HL-60 (cell line): ENCODE measurements at places on chromosomes 16 and 17.

GRCh38 chr17:6035801-6036394, 34.3 kb upstream of the WSCD1 start:
- no peak for DNase-seq

DNA sequence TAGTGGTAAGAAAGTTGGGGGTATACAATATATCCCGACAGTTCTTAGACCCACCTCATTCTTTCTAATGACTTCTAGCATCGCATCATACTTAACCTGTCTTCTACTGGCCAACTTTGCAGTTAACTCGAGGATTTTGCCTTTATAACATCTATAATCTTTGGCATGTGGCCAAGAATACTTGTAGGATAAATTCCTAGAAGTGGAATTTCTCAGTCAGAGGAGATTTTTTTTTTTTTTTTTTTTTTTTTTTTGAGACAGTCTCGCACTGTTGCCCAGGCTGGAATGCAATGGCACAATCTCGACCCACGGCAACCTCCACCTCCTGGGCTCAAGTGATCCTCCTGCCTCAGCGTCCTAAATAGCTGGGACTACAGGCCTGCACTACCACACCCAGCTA, 253.5 kb downstream of the MRTFB start:
- DNase-seq, result no peak

- no peak for DNase-seq
These were observed 13.1 kb downstream of the CNGB1 start for GRCh38 chr16:57957673-57958392.

DNA sequence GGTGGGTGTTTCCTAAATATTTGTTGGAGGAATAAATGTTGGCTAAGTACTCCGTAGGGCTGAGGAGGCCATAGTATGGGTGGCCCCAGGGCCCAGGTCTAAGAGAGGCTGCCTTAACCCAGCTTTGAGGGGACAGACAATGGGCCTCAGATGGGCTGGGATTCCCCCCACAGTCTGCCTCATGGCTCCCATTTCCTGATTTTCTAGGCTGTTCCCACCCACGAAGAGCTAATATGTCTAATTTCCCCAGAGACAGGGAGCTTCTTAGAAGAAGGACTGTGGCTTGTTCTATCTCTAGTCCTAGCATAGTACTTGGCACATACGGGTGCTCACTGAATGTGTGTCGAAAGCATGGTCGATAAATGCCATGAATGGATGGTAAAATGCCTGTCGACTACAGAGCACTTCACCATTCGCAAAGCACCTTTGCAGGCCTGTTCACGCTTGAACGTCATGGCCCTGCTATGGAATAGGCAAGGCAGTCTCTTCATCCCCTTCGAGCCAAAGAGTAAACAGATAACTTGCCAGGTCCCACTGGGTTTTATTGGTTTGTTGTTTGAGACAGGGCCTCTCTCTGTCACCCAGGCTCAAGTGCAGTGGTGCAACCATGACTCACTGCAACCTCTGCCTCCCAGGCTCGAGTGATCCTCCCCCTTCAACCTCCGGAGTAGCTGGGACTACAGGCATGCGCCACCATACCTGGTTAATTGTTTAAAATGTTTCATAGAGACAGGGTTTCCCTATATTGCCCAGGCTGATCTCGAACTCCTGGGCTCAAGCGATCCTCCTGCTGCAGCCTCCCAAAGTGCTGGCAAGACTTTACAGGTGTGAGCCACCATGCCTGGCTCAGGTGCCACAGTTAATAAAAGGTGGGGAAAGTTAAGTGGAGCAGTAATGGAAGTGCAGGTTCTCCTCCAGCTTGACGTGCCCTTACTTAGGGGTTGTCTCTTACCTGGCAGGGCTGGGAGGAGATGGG, 9.7 kb downstream of the CHAD start:
- no peak for DNase-seq

GRCh38 chr17:35359398-35359797, 14.0 kb downstream of the SLFN11 start:
- no peak for DNase-seq

GRCh38 chr16:63744077-63744874, 1377.6 kb downstream of the CDH11 start:
- no peak for DNase-seq

- no peak for DNase-seq
These were observed 33.7 kb upstream of the RPH3AL start for GRCh38 chr17:386141-386876.

DNA sequence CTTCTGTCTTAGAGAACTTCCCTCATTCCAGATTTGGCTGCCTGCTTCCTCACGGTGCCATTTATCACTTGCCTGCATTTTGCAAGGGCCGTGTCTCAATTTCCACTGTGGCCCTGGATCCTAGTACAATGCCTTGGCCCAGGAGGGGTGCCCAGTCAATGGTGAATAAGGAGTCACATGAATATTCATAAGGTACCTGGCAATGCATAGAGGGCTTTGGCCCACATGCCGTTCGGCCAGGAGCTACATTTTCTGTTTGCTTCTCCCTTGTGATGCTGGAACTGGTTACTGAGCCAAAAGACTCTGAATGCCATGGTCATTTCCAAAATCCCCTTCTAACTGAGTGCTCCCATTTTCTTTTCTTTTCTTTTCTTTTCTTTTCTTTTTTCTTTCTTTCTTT, 4.8 kb upstream of the PIRT start:
- no peak for DNase-seq

- no peak for DNase-seq
These were observed 355.8 kb downstream of the SNX29 start for GRCh38 chr16:12332167-12332952.

DNA sequence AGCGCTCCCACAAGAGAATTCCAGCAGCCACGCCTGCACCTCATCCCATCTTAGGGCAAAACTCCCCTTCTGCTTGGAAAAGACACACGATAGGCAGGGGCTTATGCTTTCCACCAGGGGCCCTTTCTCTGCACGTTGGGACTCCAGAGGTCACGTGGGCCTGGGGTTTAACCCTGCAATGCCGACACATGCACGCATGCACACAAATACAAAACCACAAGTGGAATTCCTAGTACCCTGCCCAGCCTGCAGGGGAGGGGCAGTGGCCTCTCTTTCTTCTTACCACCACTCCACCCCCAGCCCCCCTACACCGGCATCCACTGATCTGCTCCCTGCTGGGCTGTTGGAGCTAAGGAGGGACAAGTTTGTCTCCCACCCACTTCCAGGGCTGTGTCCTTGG, 16.8 kb upstream of the CCDC182 start:
- DNase-seq, result no peak

DNA sequence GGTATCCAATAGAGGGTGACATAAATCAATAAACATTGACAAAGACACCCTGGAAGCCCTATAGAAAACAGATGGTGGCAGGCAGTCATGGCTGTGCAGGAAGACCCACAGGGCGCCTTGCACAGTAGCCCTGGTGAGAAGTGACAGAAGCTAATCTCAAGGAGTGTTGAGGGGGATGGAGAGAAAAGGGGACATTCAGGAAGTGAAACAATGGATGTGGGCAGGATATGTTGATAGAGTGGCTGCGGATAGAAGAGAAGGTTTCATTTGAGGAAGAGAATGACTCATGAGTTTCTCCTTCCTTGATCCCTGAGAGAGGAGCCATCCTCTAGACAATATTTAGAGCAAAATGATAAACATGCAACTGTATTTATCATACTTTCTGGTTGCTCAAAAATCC, 468.8 kb upstream of the HSBP1 start:
- no peak for DNase-seq

DNA sequence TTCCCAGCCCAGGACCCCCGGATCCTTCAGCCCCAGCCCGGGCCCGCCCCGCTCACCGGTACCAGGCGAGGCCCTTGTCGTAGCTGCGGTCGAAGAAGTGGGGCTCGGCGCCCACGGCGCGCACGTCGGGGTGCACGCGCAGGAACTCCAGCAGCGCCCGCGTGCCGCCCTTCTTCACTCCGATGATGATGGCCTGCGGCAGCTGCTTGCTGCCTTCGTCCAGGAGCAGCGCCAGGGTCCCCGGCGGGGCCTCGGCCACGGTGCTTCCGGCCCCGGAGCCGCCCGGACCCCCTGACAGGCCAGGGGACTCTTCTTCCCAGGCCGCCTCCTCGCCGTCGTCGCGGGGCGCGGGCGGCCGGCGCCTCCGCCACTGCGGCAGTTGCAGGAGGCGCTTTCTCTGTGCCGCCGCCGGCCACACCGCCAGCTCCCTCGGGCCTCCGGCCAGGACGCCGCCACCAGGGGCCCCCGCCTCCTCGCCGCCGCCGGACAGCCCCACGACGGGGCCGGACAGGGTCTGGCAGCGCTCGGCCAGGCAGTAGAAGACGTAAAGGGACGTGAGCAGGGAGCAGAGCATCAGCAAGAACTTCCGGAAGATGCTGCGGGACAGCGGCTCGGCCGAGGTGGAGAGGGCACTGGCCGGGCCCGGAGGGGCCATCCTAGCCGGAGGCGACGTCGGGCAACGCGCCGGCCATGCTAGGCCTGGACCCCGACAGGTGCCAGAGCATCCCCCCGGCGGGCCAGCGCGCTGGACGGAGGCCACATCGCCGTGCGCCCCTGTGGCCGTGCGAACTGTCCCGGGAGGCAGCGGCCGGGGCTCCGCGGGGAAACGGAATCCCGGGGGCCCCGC, 1.0 kb downstream of the HS3ST3A1 start:
- no peak for DNase-seq

GRCh38 chr17:40551879-40552768, 13.1 kb downstream of the CCR7 start:
- DNase-seq, result no peak

DNA sequence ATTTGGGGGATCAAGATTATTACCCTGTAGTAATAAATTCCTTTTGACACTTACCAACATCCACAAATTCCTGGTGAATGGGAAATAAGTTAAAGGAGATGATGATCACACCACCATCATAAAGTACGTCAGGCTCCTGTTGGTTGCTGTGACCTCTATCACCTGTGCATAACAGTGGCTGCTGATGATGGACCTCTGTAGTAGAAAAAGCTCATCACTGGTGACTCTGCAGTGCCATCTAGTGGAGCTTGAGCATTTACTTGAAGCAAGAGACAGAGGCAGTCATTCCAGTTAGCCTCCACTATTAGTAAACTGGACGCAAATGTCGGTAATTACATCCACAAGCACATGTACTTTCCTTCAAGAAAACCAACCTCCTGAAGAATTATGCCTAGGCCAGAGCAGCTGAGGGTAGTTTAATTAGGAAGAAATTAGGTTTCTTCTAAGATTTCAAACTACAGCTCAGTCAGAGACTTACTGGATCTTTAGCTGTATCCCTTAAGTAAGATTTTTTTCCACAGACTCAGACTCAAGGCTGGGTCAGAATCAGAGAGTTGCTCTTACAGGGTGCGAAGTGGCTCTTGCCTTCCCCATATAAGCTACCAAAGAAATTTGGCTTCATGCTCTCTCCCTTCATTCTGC, 39.3 kb downstream of the CYB561 start:
- peak; percentile 79 for DNase-seq

GRCh38 chr16:84495506-84495905, 9.0 kb downstream of the MEAK7 start:
- no peak for DNase-seq

- no peak for DNase-seq
These were observed 26.7 kb upstream of the GPATCH8 start for GRCh38 chr17:44529864-44530263.

DNA sequence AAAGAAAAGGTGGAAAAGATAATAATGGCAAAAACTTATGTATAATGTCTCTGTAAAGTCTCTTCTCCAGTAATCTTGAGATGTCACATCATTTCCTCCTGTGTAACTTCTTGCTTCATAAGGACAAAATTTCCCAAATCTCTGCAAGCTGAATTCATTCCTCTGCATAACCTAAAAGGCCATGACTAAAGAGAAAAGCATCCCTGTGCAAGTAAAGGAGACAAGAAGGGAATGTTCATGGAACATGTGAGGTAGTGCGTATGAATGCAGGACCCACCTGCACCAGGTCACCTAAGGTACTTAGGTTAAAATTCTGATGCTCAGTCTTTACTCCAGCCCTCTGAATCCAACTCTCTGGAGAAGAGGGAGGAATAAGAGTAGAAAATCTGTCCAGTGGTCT, 46.9 kb upstream of the NLK start:
- no peak for DNase-seq

DNA sequence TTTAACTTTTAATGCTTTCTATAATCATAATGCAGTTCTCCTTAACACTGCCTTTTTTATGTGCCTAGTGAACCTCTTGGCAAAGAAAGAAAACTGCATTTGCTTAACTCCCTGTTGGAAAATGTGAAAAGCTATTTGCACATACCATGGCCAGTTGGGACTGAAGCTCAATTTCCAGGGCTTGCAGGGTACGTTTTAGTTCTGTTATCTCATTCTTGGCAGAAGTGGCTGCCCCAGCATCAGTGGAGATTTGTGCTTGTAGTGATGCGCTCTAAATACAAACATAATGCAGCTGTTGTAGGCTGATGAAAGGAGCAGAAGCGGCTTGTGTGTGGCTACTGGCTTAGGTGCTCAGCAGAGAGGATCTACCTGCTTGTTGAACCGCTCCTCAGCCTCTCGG, 3.7 kb downstream of the KRT24 start:
- DNase-seq, result no peak

- DNase-seq, result no peak
These were observed 165.3 kb downstream of the SDK2 start for GRCh38 chr17:73478768-73479424.

DNA sequence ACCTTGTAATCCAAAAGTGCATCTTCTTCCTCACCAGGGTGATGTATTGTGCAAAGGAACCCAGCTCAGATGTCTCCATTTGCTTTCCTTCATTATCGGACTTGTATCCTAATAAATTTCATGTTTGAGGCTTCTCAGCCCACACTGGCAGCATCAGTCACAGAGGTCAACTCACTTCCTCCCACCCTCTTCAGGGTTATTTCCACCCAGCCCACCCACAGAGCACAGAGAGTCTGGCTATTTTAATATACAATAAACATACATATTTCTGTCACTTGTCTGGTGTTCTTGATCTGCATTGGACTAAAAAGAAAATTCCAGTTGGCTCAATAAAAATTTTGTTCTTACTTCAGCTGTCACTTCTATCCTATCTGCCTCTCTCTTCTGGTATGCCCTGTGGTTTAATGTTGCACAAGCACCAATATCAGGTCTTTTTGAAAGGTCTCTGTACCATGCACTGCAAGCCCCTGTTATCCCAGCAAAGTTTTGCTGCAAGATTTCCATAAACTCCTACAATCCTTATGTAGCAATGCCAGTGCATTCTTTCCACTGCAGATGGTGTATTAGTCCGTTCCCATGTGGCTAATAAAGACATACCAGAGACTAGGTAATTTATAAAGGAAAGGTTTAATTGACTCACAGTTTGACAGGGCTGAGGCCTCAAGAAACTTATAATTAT, 201.8 kb downstream of the CDH11 start:
- no peak for DNase-seq

- DNase-seq, result no peak
These were observed 168.3 kb downstream of the SEC14L1 start for GRCh38 chr17:77308861-77309726.

GRCh38 chr17:49612726-49613125, 37.1 kb downstream of the NXPH3 start:
- DNase-seq, result no peak

DNA sequence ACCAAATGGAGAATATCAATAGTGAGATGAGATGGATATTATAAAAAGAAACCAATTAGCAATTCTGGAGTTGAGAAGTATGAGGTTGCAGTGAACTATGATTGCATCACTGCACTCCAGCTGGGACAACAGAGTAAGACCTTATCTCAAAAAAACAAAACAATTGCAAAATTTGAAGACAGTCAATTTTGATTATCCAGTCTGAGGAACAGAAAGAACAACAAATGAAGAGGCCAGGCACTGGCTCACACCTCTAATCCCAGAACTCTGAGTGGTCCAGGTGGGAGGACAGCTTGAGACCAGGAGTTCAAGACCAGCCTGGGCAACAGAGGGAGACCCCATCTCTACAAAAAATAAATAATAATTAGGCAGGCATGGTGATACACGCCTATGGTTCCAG, 35.0 kb downstream of the USP32 start:
- DNase-seq, result no peak
